ENCODE measurements at places on chromosomes 2 and 18.

GRCh38 chr18:2970772-2971659, 41.9 kb downstream of the LPIN2 start:
- no peak for DNase-seq

DNA sequence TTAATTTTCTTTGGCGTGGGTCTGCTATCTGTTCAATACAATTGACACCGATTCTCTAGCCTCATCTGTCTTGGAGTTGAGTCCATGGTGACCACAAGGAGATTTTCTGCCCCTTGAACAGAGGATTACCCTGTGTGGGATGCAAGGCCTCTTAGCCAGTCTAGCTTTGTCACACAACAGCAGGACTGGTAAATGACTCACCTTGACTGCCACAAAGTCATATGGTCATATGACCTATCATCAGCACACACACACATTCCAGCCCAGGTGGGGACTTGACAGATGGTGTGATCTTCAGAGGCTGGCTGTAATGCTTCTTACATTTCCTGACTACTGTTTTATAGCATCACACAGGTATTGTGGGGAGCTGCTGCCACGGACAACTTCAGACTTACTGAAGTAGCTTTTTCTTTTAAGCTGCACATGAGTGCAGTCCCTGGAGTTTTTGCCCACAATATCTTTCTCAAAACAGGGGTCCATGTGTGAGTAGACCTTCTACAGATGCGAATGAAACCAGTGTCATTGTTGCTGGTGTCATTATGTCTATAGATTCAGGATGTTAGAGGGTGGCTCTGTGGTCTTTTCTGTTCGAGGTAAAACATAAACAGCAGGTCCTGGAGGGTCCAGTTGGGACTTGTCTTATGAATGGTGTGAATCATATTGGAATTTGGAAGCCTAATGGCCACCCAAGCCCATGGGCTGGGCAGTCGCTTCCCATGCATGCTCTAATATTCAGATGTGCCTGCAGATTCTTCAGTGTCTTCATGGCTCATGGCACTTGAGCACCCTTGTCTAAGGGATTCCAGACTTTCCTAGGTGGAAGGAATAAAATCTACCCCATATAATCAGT, 18.6 kb upstream of the ACOXL start:
- no peak for DNase-seq

- DNase-seq: no peak
Measured at GRCh38 chr2:97963079-97963406, 32.7 kb downstream of the TMEM131 start.

DNA sequence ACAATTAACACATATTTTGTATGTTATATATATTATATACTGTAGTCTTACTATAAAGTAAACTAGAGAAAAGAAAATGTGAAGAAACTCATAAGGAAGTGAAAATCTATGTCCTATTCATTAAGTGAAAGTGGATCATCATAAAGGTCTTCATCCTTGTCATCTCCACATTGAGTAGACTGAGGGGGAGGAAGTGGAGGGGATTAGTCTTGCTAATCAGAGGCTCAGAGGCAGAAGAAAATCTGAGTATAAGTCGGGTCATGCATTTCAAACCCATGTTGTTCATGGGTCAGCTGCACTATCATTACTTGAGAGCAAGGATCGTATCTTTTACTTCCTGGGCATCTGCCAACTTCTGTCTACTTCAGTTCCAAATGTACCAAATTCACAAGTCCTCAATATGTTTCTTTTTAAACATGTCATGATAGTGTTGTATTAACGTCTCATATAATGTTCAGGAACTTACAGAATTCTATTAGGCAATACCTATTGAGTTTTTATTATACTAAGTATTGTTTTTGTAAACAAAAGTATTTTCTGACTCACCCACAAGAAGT, 208.9 kb upstream of the BOD1L2 start:
- DNase-seq: no peak

GRCh38 chr2:2754940-2755339, 423.9 kb upstream of the MYT1L start:
- no peak for DNase-seq

Data from iPS DF 19.7 (cell line).